ENCODE measurements at places on chromosomes 7 and 10.

GRCh38 chr7:27347276-27347640 lies 104.7 kb downstream of the EVX1 start:
- H3K27ac ChIP-seq, result no peak overlapping the region
- no peak overlapping the region for H3K4me3 ChIP-seq
- no peaks in the 10 kb centered on the region for H3K4me1 ChIP-seq
- DNase-seq, result no peak
- no peaks in the 10 kb centered on the region for H3K27me3 ChIP-seq

DNA sequence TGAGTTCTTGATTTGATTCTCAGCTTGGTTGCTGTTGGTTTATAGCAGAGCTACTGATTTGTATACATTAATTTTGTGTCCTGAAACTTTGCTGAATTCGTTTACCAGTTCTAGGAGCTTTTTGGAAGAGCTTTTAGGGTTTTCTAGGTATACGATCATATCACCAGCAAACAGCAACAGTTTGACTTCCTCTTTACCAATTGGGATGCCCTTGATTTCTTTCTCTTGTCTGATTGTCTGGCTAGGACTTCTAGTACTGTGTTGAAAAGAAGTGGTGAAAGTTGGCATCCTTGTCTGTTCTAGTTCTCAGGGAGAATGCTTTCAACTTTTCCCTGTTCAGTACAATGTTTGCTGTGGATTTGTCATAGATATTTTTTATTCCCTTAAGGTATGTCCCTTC lies 86.2 kb downstream of the PLXDC2 start:
- no peaks in the 10 kb centered on the region for H3K36me3 ChIP-seq
- H3K27ac ChIP-seq, result no peak overlapping the region
- DNase-seq, result no peak
- H3K4me3 ChIP-seq, result no peak overlapping the region
- peaks cover 4% of the 10 kb centered on the region for H3K4me1 ChIP-seq

DNA sequence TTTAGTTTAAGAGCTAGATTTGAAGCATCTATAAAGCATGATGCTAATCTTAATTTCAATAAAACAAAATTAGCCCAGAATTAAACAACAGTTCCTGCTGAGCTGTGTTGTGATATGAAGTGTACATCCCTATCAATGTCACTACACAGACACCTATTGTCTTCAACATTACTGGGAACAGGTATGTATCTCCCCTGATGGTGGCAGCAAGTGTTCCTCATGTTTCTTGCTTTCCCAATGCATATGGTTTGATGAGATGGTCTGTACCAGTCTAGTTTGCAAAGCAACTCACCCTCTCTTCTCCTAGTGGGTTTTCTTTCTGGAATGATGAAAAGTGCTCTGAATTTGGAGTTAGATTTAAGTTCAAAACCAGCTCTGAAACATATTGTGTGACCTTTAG lies 38.1 kb downstream of the TSPAN12 start:
- no peak overlapping the region for H3K4me3 ChIP-seq
- no peaks in the 10 kb centered on the region for H3K36me3 ChIP-seq
- H3K27ac ChIP-seq, result no peak overlapping the region
- no peaks in the 10 kb centered on the region for H3K27me3 ChIP-seq
- H3K4me1 ChIP-seq, result no peaks in the 10 kb centered on the region

DNA sequence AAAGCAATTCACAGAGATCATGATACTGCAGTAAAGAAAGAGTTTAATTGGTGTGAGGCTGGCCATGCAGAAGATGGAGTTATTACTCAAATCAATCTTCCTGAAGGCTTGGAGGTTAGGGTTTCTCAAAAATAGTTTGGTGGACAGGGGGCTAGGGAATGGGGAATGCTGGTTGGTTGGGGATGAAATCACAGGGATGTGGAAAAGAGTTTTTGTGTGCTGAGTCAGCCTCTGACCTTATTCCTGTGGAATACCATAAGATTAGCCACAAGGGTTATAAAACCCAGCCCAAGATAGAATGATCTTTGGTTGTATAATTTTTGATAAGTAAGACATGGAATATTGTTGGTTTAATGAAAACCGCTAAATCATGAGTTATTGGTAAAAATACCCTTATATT lies 764.3 kb downstream of the TYW1 start:
- no peak overlapping the region for H3K27ac ChIP-seq
- H3K4me1 ChIP-seq, result no peaks in the 10 kb centered on the region
- H3K36me3 ChIP-seq, result no peaks in the 10 kb centered on the region
- no peak overlapping the region for H3K4me3 ChIP-seq
- no peaks in the 10 kb centered on the region for H3K27me3 ChIP-seq

GRCh38 chr10:108598320-108598695 lies 1325.0 kb downstream of the XPNPEP1 start:
- no peak for DNase-seq
- no peak overlapping the region for H3K4me3 ChIP-seq
- no peaks in the 10 kb centered on the region for H3K4me1 ChIP-seq

DNA sequence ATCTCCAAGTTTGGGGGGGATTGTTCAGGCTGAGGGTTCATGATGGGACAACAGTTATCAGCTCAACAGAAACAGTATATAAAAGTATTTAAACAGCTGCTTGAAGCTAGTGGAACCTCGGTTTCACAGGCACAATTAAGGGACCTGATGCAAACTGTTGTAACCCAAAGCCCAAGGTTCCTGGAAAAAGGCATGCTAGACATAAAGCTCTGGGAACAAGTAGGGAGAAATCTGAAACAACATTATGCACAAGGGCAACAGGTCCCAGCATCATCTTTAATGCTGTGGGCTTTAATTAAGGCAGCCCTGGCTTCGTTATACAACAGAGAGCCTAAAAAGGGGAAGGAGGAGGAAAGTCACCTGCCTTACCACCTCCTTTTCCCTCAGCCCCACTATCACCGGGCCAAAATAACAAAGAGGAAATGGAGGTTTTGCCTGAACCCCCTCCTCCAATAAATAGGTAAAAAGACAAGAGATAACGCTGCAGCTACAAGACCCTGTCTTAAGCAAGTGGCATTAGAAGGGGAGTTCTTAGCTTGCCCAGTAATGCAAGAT lies 83.2 kb upstream of the GPR22 start:
- no peaks in the 10 kb centered on the region for H3K36me3 ChIP-seq
- DNase-seq, result no peak
- no peaks in the 10 kb centered on the region for H3K4me1 ChIP-seq
- no peaks in the 10 kb centered on the region for H3K27me3 ChIP-seq

GRCh38 chr7:80725181-80725611 lies 86.8 kb downstream of the CD36 start:
- peaks cover 21% of the 10 kb centered on the region for H3K4me1 ChIP-seq
- H3K27ac ChIP-seq, result no peak overlapping the region
- DNase-seq, result no peak
- no peaks in the 10 kb centered on the region for H3K36me3 ChIP-seq
- no peak overlapping the region for H3K4me3 ChIP-seq
- H3K27me3 ChIP-seq, result no peaks in the 10 kb centered on the region

DNA sequence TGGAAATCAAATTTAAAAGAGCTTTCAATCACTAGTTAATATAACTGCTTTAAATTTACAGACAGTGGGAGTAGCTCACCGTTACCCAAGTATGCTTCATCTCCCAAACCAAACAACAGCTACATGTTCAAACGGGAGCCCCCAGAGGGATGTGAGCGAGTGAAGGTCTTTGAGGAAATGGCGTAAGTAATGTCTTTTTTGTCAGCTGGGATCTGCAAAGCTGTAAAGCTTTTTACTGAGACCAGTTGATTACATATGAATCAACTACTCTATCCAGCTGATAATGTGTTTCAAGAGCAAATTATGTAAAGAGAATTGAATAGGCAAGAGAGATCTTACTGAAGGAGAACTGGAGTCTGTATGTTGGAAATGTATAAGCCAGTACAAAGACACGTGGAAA lies 116.2 kb downstream of the GLCCI1 start:
- peaks cover 16% of the 10 kb centered on the region for H3K36me3 ChIP-seq
- H3K4me3 ChIP-seq, result no peak overlapping the region
- H3K4me1 ChIP-seq, result no peaks in the 10 kb centered on the region
- DNase-seq, result no peak
- no peak overlapping the region for H3K27ac ChIP-seq
- H3K27me3 ChIP-seq, result no peaks in the 10 kb centered on the region

DNA sequence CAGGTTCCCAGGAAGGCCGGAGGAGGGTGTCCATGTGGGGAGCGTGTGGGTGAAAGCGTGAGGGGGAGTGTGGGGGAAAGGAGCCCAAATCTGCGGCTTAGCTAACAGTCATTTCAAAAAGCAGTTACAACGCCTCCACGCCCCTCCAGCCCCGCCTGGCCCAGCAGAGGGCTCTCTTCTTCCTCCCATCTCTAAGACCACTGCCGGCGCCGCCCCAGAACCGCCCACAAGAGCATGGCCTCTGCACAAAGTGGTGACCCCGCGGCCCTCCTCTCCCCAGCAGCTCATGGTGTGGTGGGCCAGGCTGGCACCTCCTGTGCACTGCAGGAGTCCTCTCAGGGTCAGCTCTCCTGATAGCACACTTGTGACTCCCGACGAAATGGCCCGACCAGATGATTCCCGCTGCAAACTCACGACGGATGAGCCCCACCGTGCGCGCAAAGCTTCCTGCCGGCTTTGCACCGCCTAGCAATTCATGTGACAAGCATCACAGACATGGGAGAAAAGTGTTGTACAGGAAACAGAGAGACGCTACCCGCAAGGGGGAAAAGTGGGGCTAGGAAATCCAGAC lies 12.4 kb upstream of the HUS1 start:
- H3K36me3 ChIP-seq, result no peaks in the 10 kb centered on the region
- peak; percentile 71 for DNase-seq
- H3K4me1 ChIP-seq, result peaks cover 18% of the 10 kb centered on the region
- H3K27me3 ChIP-seq, result no peaks in the 10 kb centered on the region
- H3K4me3 ChIP-seq, result peak overlapping the region; percentile 49

DNA sequence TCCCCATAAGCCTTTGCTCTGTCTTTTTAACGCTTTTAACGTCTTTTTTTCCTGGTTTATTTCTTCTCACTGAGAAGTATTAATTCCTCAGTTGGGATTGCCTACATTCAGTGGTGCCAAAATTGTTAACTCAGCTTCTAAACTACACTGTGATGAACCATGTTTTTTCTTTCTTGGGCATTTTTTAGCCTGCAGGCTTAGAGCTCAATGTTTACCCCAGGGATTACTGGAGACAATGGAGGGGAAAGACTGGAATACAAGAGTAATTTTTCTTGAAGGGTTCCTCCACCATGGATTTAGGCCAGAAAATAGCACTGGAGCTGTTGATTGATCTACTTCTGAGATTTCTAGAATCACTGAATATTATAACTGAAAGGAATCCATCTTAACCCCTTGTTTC lies 19.8 kb downstream of the STAMBPL1 start:
- no peaks in the 10 kb centered on the region for H3K27me3 ChIP-seq
- H3K4me3 ChIP-seq, result no peak overlapping the region
- H3K36me3 ChIP-seq, result no peaks in the 10 kb centered on the region
- H3K4me1 ChIP-seq, result peaks cover 51% of the 10 kb centered on the region
- peak overlapping the region; percentile 14 for H3K27ac ChIP-seq

GRCh38 chr10:853017-853416 lies 78.5 kb downstream of the LARP4B start:
- no peak overlapping the region for H3K27ac ChIP-seq
- no peaks in the 10 kb centered on the region for H3K27me3 ChIP-seq

- H3K36me3 ChIP-seq, result no peaks in the 10 kb centered on the region
- no peak for DNase-seq
Observed at GRCh38 chr10:115818012-115818411, 455.0 kb downstream of the GFRA1 start.

GRCh38 chr7:80968606-80969005 lies 49.8 kb upstream of the SEMA3C start:
- no peaks in the 10 kb centered on the region for H3K4me1 ChIP-seq
- no peaks in the 10 kb centered on the region for H3K36me3 ChIP-seq
- no peak for DNase-seq

GRCh38 chr7:46139079-46139478 lies 218.0 kb upstream of the IGFBP3 start:
- H3K27ac ChIP-seq, result no peak overlapping the region
- DNase-seq, result no peak
- H3K4me3 ChIP-seq, result no peak overlapping the region
- H3K36me3 ChIP-seq, result no peaks in the 10 kb centered on the region

Measured in esophagus squamous epithelium (tissue), 5 donors.